ENCODE measurements at places on chromosomes 16 and 17.

- no peak for DNase-seq
Measured at GRCh38 chr16:71855937-71856662, 10.3 kb downstream of the ATXN1L start.

- DNase-seq = no peak
Measured at GRCh38 chr17:7336240-7337175, at the start of gene ACAP1. ACAP1 (plus strand) TSS chr17:7336529; CDS start chr17:7336735, 206 bp downstream.

DNA sequence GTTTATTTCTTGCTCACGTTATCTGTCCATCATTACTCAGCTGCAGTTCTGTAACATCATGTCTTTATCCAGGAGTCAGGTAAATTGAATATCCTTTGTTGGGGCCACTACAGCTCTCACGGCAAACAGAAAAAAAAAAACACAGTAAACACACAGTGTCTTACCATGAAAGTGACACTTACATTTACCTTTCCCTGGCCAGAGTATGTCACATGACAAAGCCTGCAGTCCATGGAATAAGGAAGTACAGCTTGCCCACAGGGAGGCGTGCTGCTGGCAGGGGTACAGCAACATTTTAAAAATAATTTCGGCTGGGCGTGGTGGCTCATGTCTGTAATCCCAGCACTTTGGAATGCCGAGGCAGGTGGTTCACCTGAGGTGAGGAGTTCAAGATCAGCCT lies 85.7 kb upstream of the HS3ST4 start:
- no peak for DNase-seq

- DNase-seq = no peak
Measured at GRCh38 chr16:7405166-7405565, 72.5 kb downstream of the RBFOX1 start.

- DNase-seq = no peak
Measured at GRCh38 chr17:65633988-65634387, 72.5 kb upstream of the AXIN2 start.

DNA sequence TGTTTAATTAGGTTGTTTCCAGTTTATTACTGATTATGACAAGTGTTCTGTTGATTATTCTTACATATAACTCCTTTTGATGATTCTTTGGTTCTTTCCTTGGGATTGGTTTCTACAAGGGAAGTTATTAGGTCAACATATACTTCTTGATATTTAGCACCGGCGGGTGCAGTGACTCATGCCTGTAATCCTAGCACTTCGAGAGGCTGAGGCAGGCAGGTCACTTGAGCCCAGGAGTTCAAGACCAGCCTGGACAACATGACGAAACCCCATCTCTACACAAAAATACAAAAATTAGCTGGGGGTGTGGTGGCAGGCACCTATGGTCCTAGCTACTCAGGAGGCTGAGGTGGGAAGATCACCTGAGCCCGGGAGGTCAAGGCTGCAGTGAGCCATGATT lies 120.2 kb upstream of the HAS3 start:
- no peak for DNase-seq

- DNase-seq = no peak
Measured at GRCh38 chr17:1026599-1026975, 29.7 kb downstream of the TIMM22 start.

DNA sequence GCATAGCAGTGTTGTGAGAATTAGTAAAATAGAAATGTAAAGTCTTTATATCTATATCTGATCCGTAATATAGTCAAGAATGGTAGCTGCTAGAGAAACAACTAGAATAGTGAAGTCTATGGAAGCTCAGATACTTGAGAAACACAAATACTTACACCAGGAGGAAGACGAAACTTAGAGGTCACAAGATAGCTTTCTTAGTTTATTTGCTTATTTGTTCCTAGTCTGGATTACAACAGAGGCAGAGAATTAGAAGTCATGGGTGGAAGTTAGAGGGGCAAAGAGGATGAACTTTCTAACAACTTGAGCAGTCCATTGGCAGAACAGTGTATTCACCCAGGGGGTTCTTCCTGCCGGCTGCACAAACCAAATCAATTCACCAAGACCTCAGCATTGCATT lies 13.9 kb downstream of the GNGT2 start:
- DNase-seq = no peak

- no peak for DNase-seq
Measured at GRCh38 chr17:2777242-2777867, 18.9 kb upstream of the RAP1GAP2 start.
